ENCODE measurements at places on chromosomes 2 and 18. TPM values are rescaled to one million over a fixed set of nuclear protein-coding genes. Genes with fewer than 3 reads are reported as not detected.

ASB18 gene
- not detected for total RNA-seq

DNA sequence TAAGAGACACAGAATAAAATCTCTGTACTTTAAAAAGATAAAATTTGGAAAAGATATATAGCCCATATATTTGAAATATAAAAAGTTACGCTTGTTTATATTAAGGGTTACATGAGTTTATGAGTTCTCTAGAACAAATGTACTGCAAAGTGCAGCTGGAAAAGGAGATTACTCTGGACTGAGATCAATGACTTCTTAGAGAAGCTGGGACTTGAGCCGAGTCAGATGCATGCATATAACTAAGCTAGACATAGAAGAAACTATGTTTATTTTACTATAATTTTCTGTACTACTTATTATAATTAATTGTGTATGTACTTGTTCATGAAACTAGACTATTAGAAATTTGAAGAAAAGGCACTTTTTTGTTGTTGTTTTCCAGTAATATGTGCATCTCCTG, 170.3 kb upstream of the NXPH2 start:
- no peak overlapping the region for H3K27ac ChIP-seq
- no peak overlapping the region for H3K4me3 ChIP-seq
- H3K27me3 ChIP-seq = no peaks in the 10 kb centered on the region
- no peak for DNase-seq
- H3K36me3 ChIP-seq = no peaks in the 10 kb centered on the region

GRCh38 chr2:64391940-64392339, 62.0 kb upstream of the LGALSL start:
- no peaks in the 10 kb centered on the region for H3K27me3 ChIP-seq
- no peak overlapping the region for H3K4me3 ChIP-seq
- H3K4me1 ChIP-seq = no peaks in the 10 kb centered on the region
- H3K36me3 ChIP-seq = no peaks in the 10 kb centered on the region
- no peak overlapping the region for H3K27ac ChIP-seq

DNA sequence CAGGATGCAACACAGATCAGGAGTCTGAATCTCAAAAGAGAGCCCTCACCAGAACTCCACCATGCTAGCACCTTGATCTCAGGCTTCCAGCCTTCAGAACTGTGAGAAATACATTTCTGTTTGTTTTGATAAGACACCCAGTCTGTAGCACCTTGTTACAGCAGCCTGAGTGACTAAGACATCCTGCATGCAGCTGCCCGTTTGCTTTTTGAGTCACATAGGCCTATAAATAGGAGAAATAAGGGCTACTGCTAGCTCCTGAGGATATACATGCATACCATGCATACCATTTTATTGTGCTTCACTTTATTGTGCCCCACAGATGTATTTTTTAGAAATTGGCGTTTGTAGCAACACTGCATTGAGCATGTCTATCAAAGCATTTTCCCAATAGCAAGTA, 337.8 kb downstream of the CDH2 start:
- no peaks in the 10 kb centered on the region for H3K36me3 ChIP-seq
- H3K27me3 ChIP-seq = no peaks in the 10 kb centered on the region
- no peak overlapping the region for H3K4me3 ChIP-seq
- no peaks in the 10 kb centered on the region for H3K4me1 ChIP-seq
- H3K27ac ChIP-seq = no peak overlapping the region
- no peak for DNase-seq

TXNDC2 gene
- not detected for total RNA-seq

ANKRD30BL gene
- total RNA-seq = not detected

DNA sequence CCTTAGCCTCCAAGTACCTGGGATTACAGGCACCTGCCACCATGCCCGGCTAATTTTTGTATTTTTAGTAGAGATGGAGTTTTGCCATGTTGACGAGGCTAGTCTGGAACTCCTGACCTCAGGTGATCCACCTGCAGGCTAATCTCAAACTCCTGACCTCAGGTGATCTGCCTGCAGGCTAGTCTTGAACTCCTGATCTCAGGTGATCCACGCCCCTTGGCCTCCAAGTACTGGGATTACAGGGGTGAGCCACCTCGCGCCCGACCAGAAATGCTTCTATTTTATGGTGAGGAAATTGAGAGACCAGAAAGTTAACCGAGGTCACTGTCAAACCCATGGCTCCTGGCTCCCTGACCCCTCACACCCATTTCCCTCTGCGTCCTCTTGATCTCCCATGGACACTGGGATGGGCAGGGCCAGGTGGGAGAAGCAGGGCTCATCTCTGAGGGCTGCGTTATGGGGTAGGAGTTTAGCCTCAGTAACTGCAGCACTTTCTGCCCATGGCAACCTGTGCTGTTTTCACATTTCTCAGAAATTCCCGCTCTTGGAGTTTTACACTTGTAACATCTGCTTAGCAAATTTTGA, 210.0 kb downstream of the AGAP1 start:
- DNase-seq = no peak
- H3K27me3 ChIP-seq = no peaks in the 10 kb centered on the region
- H3K27ac ChIP-seq = no peak overlapping the region
- H3K4me3 ChIP-seq = no peak overlapping the region
- no peaks in the 10 kb centered on the region for H3K4me1 ChIP-seq

NFE2L2 gene
- total RNA-seq = 121 TPM

GRCh38 chr2:10079870-10080535, at the start of gene CYS1:
TSS of gene CYS1 (minus strand) at chr2:10080411. CDS start at chr2:10080223, 188 bp downstream.
- peak within 1 kb of the TSS; percentile 58 for H3K4me3 ChIP-seq
- H3K27ac ChIP-seq = no peak within 1 kb of the TSS
- peaks cover 23% of the 10 kb centered on the region for H3K4me1 ChIP-seq
- no peak for DNase-seq
- peaks cover 40% of the 10 kb centered on the region for H3K27me3 ChIP-seq

SOWAHC gene
- total RNA-seq = 4.8 TPM

Data from CD4-positive, CD25-positive, alpha-beta regulatory T cell (primary cell).